Tibial nerve (tissue), 4 donors: ENCODE measurements at places on chromosomes 4 and X. TPM values are rescaled to one million over a fixed set of nuclear protein-coding genes. Genes with fewer than 3 reads are reported as not detected.

- no peaks in the 10 kb centered on the region for H3K36me3 ChIP-seq
- H3K27me3 ChIP-seq: peaks cover 30% of the 10 kb centered on the region
- H3K27ac ChIP-seq: no peak overlapping the region
- peaks cover 25% of the 10 kb centered on the region for H3K4me1 ChIP-seq
- no peak overlapping the region for H3K4me3 ChIP-seq
Observed at GRCh38 chr4:3767570-3768288, 1.5 kb downstream of the ADRA2C start.

GRCh38 chr4:5465529-5465928 is 242.8 kb downstream of the EVC2 start:
- H3K36me3 ChIP-seq: no peaks in the 10 kb centered on the region
- DNase-seq: no peak
- no peak overlapping the region for H3K4me3 ChIP-seq
- no peaks in the 10 kb centered on the region for H3K27me3 ChIP-seq
- H3K4me1 ChIP-seq: no peaks in the 10 kb centered on the region
- no peak overlapping the region for H3K27ac ChIP-seq

DNA sequence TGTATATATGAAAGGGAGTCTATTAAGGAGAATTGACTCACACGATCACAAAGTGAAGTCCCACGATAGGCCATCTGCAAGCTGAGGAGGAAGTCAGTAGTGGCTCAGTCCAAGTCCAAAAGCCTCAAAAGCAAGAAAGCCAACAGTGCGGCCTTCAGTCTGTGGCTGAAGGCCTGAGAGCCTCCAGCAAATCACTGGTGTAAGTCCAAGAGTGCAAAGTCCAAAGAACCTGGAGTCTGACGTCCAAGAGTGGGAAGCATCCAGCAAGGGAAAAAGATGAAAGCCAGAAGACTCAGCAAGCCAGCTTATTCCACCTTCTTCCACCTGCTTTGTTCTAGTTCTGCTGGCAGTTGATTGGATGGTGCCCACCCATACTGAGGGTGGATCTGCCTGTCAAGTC is 104.1 kb downstream of the IL1RAPL2 start:
- no peaks in the 10 kb centered on the region for H3K27me3 ChIP-seq
- no peak for DNase-seq
- no peaks in the 10 kb centered on the region for H3K36me3 ChIP-seq

DNA sequence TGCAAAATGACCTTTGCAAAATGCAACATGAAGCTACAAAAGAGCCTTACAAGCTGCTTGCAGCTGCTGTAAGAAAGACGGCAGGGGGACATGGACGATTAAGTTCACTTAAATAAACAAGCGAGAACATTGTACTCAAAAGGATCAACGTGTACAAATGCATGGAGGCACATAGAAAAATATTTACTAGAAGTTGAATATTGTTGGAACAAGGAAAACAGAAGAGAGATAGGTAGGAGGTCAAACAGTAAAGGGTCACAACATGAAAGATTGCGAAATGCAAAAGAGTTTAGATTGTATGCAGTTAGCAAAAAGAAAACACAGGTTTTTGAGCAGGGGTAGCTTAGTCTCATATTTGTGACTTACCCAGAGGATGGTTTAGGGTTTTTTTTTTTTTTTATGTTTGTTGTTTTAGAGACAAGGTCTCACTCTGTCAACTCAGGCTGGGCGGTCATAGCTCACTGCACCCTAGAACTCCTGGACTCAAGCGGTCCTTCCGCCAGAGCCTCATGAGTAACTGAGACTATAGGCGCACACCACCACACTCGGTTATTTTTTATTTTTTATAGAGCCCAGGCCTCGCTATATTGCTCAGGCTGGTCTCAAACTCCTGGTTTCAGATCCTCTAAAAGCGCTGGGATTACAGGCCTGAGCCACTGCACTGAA is 1.4 kb upstream of the PHF8 start:
- H3K36me3 ChIP-seq: peaks cover 4% of the 10 kb centered on the region
- no peak overlapping the region for H3K27ac ChIP-seq

GRCh38 chrX:120299928-120300327 is 11.3 kb downstream of the TMEM255A start:
- H3K27ac ChIP-seq: no peak overlapping the region
- no peaks in the 10 kb centered on the region for H3K4me1 ChIP-seq
- DNase-seq: no peak
- H3K36me3 ChIP-seq: no peaks in the 10 kb centered on the region
- no peaks in the 10 kb centered on the region for H3K27me3 ChIP-seq
- H3K4me3 ChIP-seq: no peak overlapping the region

GRCh38 chr4:102501447-102501696 is 213 bp downstream of the NFKB1 start:
- H3K27ac ChIP-seq: peak overlapping the region; percentile 98
- H3K36me3 ChIP-seq: no peaks in the 10 kb centered on the region
- no peaks in the 10 kb centered on the region for H3K27me3 ChIP-seq
- H3K4me1 ChIP-seq: peaks cover 54% of the 10 kb centered on the region
- DNase-seq: no peak
- H3K4me3 ChIP-seq: peak overlapping the region; percentile 81

Gene LAP3
- 74.5 TPM for total RNA-seq

Gene RHOXF2B
- not detected for total RNA-seq

Gene SERTM2
- total RNA-seq: not detected

Gene MAGEC2
- total RNA-seq: not detected

Gene MAGEB1
- total RNA-seq: not detected
